ENCODE measurements at places on chromosomes 12 and 14.

DNA sequence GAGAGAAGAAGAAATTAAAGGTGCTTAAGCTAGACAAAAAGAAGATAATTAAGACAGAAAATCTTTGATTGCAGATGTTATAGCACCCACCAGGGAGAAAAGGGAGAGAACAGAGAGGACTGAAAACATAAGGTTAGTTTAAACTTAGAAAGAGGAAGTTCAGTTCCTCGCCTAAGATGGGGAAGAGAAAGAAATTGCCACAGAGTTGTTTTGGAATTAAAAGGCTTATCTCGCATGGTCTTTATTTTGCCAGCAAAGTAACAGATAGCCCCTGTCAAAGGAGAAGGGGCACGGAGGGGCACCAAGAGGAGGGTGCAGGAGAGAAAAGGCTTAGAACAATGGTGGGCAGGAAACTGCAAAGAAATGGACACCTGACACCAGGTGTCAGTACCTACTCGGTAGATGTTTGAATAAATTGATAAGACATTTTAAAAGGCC lies 17.8 kb upstream of the OXA1L start:
- DNase-seq, result no peak

- no peak for DNase-seq
Measured at GRCh38 chr12:38892087-38892786, 13.2 kb downstream of the CPNE8 start.

DNA sequence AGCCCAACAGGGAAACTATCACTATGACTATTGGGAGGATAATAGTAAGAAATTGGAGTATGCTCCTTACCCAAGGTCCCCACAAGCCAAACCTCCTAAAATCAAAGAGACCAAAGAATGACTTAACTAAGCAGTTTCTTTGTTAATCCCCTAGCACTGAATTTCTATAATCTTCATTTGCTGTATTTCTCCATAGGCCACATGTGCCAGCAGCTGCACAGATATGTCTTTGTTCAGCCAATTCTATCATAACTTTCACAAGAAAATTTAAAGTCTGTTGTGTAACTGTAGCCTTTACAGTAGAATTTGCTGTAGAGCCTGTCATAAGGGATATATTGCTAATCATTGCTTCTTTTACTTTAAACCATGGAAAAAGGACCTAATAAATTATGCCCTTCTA lies 104.0 kb downstream of the RIN3 start:
- DNase-seq, result no peak

DNA sequence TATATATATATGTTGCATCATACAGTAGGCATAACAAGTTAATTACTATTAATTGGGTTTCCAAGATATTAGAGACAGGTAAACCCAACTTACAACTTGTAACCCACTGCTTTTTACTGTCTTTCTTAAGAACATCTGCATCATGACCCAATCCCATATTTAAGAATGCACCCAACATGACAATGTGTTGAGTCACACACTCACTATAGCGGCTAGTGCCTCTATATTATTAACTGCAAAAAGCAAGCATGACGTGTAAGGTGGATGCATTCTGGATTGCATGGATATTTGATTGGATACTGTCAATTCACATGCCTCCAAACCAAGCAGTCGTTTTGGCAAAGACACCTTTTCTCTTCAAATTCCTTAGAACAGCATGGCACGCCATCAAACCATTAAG lies 68.2 kb downstream of the KSR2 start:
- no peak for DNase-seq

DNA sequence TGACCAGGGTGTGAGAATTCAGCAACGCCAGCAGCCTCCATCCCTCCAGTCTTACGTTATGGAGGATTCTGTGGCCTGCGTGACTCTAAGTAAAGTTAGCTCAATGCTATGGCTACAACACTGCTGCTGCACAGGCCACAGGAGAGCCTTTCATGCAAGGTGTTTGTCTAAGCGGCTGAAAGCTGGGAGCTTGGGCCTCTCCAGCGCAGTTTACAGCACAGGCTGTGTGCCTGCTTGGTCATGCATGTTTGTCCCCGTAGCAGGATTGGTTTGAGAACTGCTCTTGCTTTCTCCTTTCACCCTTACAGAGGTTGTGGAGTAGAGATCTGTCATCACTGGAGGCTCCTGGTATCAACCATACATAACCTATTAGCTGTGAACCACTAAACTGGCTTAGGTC lies 113.1 kb upstream of the TMCC3 start:
- no peak for DNase-seq

DNA sequence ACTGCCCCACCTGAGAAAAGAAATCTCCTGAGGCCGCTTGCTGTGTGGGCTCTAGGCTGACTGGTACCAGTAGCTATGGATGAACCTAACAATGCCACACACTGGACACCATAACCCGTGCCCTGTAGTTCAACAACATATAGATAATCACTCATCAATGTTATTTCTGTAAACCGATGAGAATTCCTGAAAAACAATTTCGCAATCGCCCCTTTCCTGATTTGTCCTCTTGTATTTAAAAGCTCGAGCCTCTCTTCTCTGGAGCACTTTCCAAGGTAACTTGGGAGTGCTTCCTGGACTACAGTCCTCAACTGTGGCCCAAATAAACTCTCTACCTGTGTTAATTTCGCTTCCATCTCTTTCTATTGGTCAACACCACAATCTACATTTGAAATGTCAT lies 26.1 kb upstream of the PPP2R5C start:
- no peak for DNase-seq

GRCh38 chr14:93804654-93805053 lies 16.4 kb upstream of the PRIMA1 start:
- DNase-seq, result no peak

DNA sequence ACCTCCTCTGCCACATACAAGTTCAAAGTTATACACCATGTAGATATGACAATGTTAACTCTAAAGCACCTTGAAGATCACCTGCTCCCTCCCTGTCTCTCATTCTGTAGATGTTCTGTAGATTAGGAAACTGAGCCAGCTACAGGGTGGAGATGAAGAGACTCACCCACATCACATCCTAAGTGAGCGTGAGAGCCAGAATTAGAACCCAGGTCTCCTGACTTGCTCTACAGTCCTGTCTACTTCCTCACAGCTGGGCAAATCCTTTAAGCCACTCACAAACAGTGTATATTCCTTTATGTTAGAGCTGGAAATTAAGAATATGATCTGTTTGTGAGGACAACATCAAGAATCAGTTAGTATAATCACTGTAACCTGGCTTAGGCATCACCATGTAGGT lies 1.8 kb downstream of the APPL2 start:
- no peak for DNase-seq

- no peak for DNase-seq
Measured at GRCh38 chr14:20377171-20377570, 33.7 kb downstream of the PARP2 start.

- DNase-seq, result no peak
Measured at GRCh38 chr12:10395390-10395998, 5.7 kb upstream of the KLRK1 start.

GRCh38 chr14:62428429-62429203 lies 616.6 kb downstream of the KCNH5 start:
- DNase-seq, result no peak

- no peak for DNase-seq
Measured at GRCh38 chr12:54404061-54405004, 14.7 kb downstream of the ITGA5 start.

DNA sequence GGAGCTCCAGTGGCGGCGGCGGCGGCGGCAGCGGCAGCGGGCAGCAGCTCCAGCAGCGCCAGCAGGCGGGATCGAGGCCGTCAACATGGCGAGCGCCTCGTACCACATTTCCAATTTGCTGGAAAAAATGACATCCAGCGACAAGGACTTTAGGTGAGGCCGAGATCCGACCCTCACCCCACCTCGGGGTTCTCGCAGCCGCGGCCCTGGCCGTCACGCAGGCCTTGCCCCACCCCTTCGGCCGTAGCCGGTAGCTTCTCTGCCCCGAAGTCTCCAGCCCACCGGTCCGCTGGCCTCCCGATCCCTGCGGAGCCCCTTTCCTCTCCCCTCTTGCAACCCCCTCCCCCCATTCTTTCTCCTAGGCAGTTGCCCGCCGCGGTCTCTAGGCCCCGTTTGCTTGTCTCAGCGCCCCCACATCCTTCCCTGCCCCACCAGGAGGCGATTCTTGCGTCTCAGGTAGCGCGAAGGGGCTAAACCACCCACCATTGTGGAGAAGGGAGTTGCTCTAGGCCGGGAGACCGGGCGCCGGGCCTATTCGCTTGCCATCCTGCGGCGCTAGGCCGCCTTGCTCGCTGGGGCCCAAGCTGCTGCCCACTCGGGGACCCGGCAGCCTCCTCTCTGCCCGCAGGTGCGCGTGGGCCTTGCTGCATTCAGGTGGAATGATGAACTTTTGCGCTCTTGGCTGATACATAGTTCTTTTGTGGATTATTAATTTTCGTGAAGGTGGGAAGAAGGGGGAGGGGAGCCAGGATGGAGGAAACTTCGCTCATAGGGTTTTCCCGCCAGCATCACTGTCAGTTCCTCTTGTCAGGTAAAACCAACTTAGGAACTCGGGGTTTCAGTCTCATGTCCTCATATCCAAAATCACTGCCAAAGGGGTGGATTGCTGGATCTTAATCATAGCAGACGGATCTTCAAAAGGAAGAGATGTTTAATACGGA lies 745 bp downstream of the CAND1 start:
- DNase-seq, result no peak

- DNase-seq, result no peak
Measured at GRCh38 chr14:54786838-54787237, 115.8 kb downstream of the GCH1 start.

DNA sequence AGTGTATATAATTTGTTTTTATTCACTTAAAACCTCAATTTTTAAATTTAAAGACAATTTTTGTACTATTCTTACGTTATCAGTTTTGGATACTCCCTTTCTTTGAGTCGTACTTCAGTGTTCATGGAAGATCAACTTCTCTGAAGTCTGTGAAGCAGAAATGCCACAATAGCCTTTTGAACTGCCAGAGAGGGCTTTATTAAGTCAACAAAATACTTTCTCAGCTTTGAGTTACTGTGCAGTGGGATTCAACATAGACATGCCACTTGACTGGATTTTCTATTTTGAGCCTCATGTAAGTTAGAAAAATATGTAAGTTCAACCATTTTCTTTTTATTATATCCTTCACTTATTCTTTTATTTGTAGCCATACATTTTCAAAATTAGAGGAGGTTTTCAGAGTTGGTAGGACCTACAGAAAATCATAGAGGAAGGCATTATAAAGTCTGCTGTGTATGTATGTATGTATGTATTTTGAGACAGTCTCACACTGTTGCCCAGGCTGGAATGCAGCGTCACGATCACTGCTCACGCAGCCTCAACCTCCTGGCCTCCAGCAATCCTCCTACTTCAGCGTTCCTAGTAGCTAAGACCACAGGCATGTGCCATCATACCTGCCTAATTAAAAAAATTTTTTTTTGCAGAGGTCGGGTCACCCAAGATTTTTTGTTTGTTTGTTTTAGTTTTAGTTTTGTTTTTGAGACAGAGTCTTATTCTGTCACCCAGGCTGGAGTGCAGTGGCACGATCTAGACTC lies 31.3 kb upstream of the BCAT1 start:
- no peak for DNase-seq

GRCh38 chr12:53071591-53072551 lies 7.3 kb downstream of the SPRYD3 start:
- no peak for DNase-seq

- no peak for DNase-seq
Measured at GRCh38 chr12:39813776-39814175, 194.2 kb upstream of the ABCD2 start.

- DNase-seq, result peak; percentile 6
Measured at GRCh38 chr14:75711105-75711795, 50.2 kb downstream of the TTLL5 start.

DNA sequence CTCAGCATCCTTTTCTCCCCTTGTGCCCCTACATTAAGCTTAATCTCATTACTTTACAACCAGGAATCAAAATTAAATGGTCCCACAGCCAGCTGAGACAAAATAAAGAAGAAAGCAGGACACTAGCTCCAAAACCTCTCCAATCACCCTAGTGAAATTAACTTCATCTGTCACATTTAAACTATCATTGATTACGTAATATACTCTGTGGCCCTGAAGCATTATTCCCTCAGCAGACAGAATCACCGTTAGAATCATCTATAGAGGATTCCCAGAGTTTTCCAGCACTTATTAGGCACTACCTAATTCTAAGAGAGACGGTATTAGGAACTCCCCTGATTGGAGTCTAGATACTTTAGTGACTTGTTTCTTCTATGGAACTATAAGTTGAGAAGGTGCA lies at the start of gene OR4K17:
Gene OR4K17, plus strand, starts transcription at position 302 of the 400 bp plus-strand sequence. CDS start 6,761 bp downstream, outside the sequence.
- no peak for DNase-seq
